ENCODE measurements at places on chromosomes 3 and 15. TPM values are rescaled to one million over a fixed set of nuclear protein-coding genes. Genes with fewer than 3 reads are reported as not detected.

- no peak overlapping the region for H3K4me3 ChIP-seq
- H3K36me3 ChIP-seq, result no peaks in the 10 kb centered on the region
- no peak overlapping the region for H3K27ac ChIP-seq
Observed at GRCh38 chr3:126039870-126040269, 44.1 kb downstream of the SLC41A3 start.

CIB1 gene
- 44.2 TPM for total RNA-seq

ITGA11 gene
- 0.19 TPM for total RNA-seq

GRCh38 chr3:177753451-177754155 is 556.3 kb upstream of the TBL1XR1 start:
- DNase-seq, result no peak
- peaks cover 18% of the 10 kb centered on the region for H3K4me1 ChIP-seq
- no peaks in the 10 kb centered on the region for H3K27me3 ChIP-seq
- peak overlapping the region; percentile 42 for H3K27ac ChIP-seq

CASR gene
- total RNA-seq, result 0.19 TPM

DMXL2 gene
- 15.1 TPM for total RNA-seq

RGMA gene
- total RNA-seq, result 68.9 TPM

MYD88 gene
- total RNA-seq, result 42.5 TPM
